ENCODE measurements at places on chromosomes 13 and 19.

DNA sequence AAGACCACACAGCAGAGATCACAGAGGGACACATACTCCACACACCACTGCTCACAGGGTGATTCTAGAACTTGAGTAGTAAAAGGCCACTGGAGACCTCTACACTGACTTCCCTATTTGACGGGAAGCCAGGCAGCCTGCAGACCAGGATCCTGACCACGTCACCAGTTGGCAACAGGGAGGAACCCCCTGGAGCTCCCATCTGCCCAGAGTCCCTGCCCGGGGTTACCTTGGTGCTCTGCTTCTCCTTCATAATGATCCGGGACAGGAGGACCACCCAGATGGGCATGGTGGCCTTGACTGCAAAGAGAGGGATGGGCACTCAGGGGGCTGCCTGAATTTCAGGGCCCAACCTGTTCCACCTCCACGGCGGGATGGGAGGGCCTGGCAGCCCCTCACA lies 932 bp downstream of the SLC35E1 start:
- H3K4me1 ChIP-seq, result no peaks in the 10 kb centered on the region
- no peaks in the 10 kb centered on the region for H3K27me3 ChIP-seq
- peaks cover 19% of the 10 kb centered on the region for H3K36me3 ChIP-seq

DNA sequence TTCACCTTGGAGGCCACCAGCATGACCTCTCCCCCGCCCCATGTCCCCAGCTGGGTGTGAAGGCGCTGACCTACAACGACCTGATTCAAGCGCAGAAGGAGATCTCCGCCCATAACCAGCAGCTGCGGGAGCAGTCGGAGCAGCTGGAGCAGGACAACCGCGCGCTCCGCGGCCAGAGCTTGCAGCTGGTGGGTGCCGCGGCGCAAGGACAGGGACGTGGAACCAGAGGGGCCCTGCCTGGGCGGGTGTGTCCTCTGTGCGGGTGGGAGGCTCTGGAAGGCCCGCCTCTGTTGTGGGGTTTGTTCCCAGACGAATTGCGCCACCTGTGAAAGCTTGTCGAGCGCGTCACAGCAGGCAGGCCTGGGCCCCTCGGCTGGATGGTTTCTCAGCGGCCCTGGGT lies 22.3 kb downstream of the PLEKHJ1 start:
- H3K36me3 ChIP-seq, result peaks cover 47% of the 10 kb centered on the region
- H3K4me3 ChIP-seq, result no peak overlapping the region
- DNase-seq, result no peak
- H3K27me3 ChIP-seq, result no peaks in the 10 kb centered on the region

GRCh38 chr13:84845907-84846619 lies 953.2 kb downstream of the SLITRK6 start:
- no peak overlapping the region for H3K27ac ChIP-seq
- H3K36me3 ChIP-seq, result no peaks in the 10 kb centered on the region
- no peaks in the 10 kb centered on the region for H3K4me1 ChIP-seq
- no peak for DNase-seq

DNA sequence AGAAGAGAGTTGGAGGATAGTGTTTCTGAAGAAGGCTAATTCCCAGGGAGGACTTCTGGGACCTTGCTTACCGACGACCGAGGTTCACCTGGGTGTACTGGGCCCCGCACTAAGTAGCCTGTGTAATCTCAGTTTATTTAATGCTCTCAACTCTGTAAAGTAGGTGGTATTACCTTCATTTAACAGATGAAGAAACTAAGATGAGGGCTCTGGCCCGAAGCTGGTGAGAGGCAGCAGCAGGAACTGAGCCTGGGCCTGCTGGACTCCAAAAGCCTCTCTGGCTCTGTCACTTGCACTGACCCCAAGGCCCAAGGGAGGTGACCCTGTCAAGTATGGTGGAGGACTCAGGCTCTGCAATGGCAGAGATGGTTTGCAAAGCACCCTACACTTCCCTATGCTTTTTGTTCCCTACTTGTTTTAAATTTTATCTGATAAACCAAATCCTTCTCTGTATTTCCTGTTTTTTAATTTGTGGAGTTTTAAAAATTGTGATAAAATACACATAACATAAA lies 50.6 kb downstream of the GGACT start:
- DNase-seq, result no peak
- H3K36me3 ChIP-seq, result no peaks in the 10 kb centered on the region
- H3K27me3 ChIP-seq, result no peaks in the 10 kb centered on the region
- H3K4me1 ChIP-seq, result no peaks in the 10 kb centered on the region
- no peak overlapping the region for H3K27ac ChIP-seq
- no peak overlapping the region for H3K4me3 ChIP-seq

GRCh38 chr13:51881296-51881695 lies 19.5 kb downstream of the CCDC70 start:
- no peak overlapping the region for H3K4me3 ChIP-seq
- H3K27me3 ChIP-seq, result no peaks in the 10 kb centered on the region
- no peak for DNase-seq
- H3K27ac ChIP-seq, result no peak overlapping the region
- no peaks in the 10 kb centered on the region for H3K4me1 ChIP-seq
- no peaks in the 10 kb centered on the region for H3K36me3 ChIP-seq

DNA sequence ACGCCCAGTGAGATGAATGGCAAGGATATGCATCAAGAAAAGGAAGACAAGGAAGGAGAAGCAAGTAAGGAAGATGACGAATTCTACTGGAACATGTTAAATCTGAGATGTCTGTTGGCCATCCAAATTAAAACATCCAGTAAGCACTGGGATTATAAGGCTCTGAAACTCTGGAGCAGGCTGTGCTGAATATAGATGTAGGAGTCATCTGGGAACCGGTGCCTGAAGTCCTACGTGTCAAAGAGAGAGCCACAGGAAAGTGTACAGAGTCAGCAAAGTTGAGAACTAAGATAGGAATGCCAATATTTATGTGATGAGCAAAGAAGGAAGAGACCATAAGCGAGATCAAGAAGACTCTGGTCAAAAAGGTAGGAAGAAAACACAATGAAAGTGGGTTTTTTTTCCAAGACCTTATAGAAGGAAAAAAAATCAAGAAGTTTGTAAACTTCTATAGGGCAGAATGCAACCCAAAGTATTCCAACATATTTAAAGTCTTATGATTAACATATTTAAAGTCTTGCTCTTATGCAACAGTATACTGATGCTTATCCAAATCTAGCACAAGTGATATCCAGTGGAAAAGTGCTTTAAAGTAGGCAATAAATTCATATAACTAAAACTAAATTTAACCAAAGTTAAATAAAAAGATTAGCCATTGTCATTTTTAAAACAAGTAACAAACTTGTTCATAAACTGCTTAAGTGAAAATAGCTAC lies 51.2 kb upstream of the EEF1AKMT1 start:
- H3K27me3 ChIP-seq, result no peaks in the 10 kb centered on the region
- no peak overlapping the region for H3K4me3 ChIP-seq
- no peaks in the 10 kb centered on the region for H3K36me3 ChIP-seq
- H3K27ac ChIP-seq, result no peak overlapping the region
- H3K4me1 ChIP-seq, result 0 out of 2 replicates have a peak, but pooled peaks cover 2% of the 10 kb centered on the region

DNA sequence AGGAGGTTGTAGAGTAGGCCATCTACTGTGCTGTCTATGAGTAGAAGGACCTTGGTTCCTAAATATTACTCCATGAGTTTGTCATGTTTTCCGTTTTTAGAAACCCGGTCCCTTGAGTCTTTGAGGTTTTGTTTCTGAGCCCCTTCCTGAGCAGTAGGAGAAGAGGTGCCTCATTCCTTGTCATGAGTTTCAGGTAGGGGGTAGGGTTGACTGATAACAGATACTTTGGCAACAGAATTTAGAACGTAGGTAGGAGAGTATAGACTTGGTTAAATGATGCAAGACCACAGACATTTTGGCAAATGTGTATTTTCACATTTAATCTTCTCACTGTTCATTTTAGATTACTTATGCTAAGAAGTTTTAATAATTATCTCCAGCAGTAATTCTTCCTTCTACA lies 24.6 kb downstream of the LMO7 start:
- H3K4me1 ChIP-seq, result no peaks in the 10 kb centered on the region
- no peaks in the 10 kb centered on the region for H3K27me3 ChIP-seq
- H3K36me3 ChIP-seq, result no peaks in the 10 kb centered on the region
- no peak overlapping the region for H3K4me3 ChIP-seq
- no peak for DNase-seq

- H3K36me3 ChIP-seq, result no peaks in the 10 kb centered on the region
- H3K27me3 ChIP-seq, result no peaks in the 10 kb centered on the region
- peak within 1 kb of the TSS; percentile 64 for H3K4me3 ChIP-seq
- H3K4me1 ChIP-seq, result 0 out of 2 replicates have a peak, but pooled peaks cover 2% of the 10 kb centered on the region
Measured at GRCh38 chr19:51311351-51312257, at the start of gene IGLON5. IGLON5 (plus strand) TSS chr19:51311644; CDS start chr19:51311848, 204 bp downstream.

GRCh38 chr19:8251025-8251472 lies 41.9 kb downstream of the CERS4 start:
- H3K4me3 ChIP-seq, result no peak overlapping the region
- no peak for DNase-seq
- peaks cover 1% of the 10 kb centered on the region for H3K4me1 ChIP-seq
- peaks cover 11% of the 10 kb centered on the region for H3K36me3 ChIP-seq

- no peaks in the 10 kb centered on the region for H3K27me3 ChIP-seq
- no peaks in the 10 kb centered on the region for H3K4me1 ChIP-seq
- DNase-seq, result no peak
- no peaks in the 10 kb centered on the region for H3K36me3 ChIP-seq
Measured at GRCh38 chr13:33728271-33729037, 89.5 kb upstream of the RFC3 start.

DNA sequence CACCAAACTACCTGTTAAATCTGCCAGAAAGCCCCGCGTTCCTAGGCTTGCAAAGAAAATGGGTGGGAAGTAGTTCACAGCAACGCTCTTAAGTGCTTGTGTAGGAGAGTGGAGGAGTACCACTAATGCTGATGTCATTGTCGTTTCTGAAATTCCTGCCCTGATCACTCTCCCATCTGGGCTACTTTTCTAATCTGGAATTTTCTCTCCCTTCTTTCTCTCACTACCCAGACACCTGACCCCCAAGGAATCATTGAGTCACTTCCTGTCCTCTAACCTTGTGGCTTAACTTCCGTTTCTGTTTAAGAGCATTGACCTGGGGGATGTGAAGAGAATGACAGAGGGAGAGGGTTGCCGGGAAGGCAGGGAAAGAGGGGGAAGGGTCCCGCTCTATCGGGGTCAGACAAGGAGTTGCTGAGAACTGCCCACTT lies 98.7 kb downstream of the STARD13 start:
- no peak overlapping the region for H3K4me3 ChIP-seq
- no peak overlapping the region for H3K27ac ChIP-seq
- DNase-seq, result no peak
- H3K4me1 ChIP-seq, result peaks cover 3% of the 10 kb centered on the region
- H3K27me3 ChIP-seq, result peaks cover 2% of the 10 kb centered on the region

- no peak overlapping the region for H3K27ac ChIP-seq
- no peaks in the 10 kb centered on the region for H3K4me1 ChIP-seq
- no peak overlapping the region for H3K4me3 ChIP-seq
- no peaks in the 10 kb centered on the region for H3K36me3 ChIP-seq
Measured at GRCh38 chr13:106286811-106287210, 248.7 kb downstream of the EFNB2 start.

- H3K27me3 ChIP-seq, result no peaks in the 10 kb centered on the region
- H3K4me3 ChIP-seq, result no peak overlapping the region
- no peaks in the 10 kb centered on the region for H3K36me3 ChIP-seq
- no peaks in the 10 kb centered on the region for H3K4me1 ChIP-seq
- no peak overlapping the region for H3K27ac ChIP-seq
Measured at GRCh38 chr13:28355822-28356371, 139.0 kb downstream of the FLT1 start.

DNA sequence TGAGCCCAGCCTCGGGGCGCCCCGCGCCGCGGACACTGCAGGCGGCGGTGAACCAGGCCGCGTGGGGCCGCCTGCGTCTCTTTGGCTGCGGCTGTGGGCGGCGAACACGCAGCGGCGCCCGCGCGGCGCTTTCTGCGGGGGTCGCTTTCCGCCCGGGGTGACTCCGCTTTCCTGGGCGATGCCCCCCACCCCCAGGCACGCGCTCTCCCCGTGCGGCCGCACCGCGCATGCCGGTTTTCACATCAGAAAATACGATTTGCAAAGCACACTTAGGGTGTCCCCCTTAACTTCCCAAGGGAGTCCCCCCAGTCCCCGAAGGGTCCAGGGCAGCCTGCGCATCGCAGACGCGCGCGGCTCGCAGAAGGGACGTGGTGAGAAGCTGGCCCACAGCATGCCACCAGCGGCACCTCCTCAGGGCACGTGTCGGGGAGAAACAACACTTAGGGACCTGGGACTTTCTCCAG lies 5.3 kb downstream of the F7 start:
- no peak overlapping the region for H3K27ac ChIP-seq
- peak overlapping the region; percentile 33 for H3K4me3 ChIP-seq
- peaks cover 9% of the 10 kb centered on the region for H3K4me1 ChIP-seq
- peaks cover 3% of the 10 kb centered on the region for H3K36me3 ChIP-seq
- H3K27me3 ChIP-seq, result peaks cover 26% of the 10 kb centered on the region

DNA sequence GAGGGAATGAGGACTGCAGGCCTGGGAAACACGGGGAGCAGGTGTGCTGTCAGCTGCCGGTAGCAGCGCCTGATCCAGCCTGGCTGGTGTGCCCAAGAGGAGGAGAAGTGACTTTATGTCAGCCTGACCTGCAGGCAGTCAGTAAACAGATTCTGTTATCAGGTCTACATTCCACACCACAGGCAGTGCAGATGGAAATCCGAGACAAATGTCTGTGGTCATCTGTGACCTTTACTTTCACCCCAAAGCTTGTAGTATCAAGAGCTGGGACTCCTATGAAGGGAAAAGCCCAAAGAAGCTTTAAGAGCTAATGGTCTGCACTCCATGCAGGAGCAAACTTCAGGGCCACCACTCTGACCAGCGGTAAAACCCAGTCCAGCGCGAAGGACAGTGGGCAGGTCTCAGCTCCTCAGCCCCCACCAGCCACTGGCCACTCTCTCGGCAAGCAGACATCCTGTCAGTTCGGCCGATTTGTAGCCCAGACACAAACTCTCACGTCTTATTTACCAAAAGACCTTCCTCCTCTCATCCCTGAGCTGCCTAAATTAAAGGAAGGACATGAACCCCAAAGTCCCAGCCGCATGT lies 7.7 kb downstream of the EPS15L1 start:
- H3K4me3 ChIP-seq, result no peak overlapping the region
- no peaks in the 10 kb centered on the region for H3K4me1 ChIP-seq
- no peaks in the 10 kb centered on the region for H3K36me3 ChIP-seq
- H3K27ac ChIP-seq, result no peak overlapping the region
- no peak for DNase-seq

DNA sequence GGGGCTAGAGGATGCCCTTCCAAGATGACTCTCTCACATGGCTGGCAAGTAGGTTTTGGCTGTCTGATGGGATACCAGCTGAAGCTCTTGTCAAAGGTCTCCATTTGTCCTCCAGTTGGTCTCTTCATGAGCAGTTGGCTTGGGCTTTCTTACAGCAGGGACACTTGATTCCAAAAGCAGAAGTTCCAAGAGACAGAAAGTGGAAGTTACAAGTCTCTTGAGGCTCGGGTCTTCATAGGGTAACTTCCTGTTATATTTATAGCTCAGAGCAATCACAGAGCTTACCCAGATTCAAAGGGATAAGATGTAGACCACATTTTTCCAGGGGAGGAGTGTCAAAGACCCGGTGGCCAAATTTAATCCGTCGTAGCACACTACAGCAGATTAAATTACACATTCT lies 440.0 kb downstream of the RFC3 start:
- no peak overlapping the region for H3K27ac ChIP-seq
- no peak overlapping the region for H3K4me3 ChIP-seq
- no peaks in the 10 kb centered on the region for H3K4me1 ChIP-seq
- no peaks in the 10 kb centered on the region for H3K36me3 ChIP-seq
- no peaks in the 10 kb centered on the region for H3K27me3 ChIP-seq
